ENCODE measurements at places on chromosomes 1 and 21. TPM values are rescaled to one million over a fixed set of nuclear protein-coding genes. Genes with fewer than 3 reads are reported as not detected.

DNA sequence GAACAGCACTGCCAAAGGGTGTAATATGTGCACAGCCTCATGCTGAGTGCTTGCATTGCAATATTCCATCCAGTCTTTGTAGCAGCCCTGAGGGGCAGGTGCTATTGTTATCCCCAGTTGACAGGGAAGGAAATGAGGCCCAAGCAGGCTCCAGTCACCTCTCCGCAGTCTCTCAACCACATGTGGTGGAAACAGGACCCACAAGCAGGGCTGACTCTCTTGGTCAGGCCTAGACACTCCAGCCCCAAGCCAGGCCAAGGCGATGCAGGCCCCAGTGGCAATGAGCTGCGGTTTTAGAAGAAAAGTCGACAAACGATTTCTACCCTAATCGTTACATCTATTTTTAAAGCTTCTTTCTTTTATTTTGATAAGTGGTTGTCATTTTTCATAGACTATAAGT is 52.6 kb upstream of the GADD45A start:
- no peaks in the 10 kb centered on the region for H3K36me3 ChIP-seq
- DNase-seq, result no peak
- H3K4me3 ChIP-seq, result no peak overlapping the region
- no peaks in the 10 kb centered on the region for H3K4me1 ChIP-seq

DNA sequence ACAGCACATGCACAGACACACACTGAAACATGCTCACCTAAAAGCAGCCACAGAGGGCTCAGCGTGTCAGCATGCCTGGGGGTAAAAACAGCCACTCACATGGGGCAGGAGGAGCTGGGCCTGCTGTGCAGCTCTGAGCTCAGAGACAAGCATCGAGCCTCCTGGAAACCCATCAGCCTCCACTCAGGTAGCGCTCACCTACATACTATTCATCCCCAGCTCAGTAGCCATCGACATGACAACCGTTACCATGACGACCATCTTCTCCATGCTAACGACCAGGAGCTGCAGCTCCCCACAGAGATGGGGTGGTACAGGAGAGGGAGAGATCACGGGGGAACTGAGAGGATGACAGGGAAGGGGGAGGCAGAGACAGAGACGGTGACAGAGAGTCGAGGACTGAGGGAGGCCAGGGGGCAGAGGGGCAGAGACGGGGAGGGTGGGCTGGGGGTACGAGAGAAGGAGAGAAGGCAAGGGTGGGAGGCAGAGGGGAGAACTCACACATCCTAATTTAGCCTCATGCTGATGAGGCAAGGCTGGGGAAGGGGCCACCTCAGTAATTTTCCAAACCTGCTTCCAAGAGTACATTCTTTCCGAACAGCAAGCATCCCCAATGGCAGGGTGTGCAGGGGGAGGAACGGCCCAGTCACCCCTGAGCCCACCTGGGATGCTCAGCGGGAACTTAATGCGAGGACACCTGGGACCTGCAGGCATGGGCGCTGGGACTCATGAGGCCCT is 28.4 kb downstream of the SDC3 start:
- no peaks in the 10 kb centered on the region for H3K27me3 ChIP-seq
- no peak for DNase-seq
- H3K4me3 ChIP-seq, result no peak overlapping the region
- H3K36me3 ChIP-seq, result no peaks in the 10 kb centered on the region

- DNase-seq, result no peak
- H3K4me3 ChIP-seq, result peak overlapping the region; percentile 81
- peaks cover 19% of the 10 kb centered on the region for H3K4me1 ChIP-seq
- H3K27ac ChIP-seq, result peak overlapping the region; percentile 9
Measured at GRCh38 chr1:63366908-63367214, 566 bp upstream of the ALG6 start.

The OR2L13 gene
- total RNA-seq, result not detected

DNA sequence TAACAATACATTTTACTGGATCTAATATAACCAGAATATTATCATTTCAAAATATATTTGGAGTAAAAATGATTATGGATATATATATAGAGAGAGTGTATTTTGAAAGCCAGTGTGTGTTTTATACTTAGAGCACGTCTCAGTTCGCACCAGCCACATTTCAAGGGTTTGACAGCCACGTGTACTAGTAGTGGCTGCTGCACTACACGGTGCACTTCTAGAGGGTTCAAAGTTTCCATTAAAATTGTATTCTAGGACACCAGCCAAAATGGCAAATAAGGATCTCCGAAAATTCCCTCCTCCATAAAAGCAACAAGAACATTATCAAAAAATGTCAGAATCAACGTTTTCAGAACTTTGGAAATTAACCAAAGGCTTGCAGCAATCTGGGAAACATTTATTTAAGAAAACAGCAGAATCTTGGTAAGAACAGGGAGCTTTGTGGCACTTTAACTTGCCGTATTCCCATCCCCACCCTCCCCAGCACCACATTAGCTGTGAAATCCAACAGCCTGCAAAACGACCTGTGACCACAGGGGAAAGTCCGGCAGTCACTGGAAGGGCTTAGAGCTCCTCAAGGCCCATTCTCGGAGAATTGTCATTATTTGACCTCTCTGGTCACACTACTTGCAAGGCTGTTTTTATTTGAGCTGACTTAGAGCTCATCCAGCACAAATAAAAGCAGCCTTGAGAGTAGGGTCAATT is 33.5 kb upstream of the MRPS6 start:
- no peak overlapping the region for H3K4me3 ChIP-seq
- H3K27ac ChIP-seq, result no peak overlapping the region
- H3K4me1 ChIP-seq, result peaks cover 7% of the 10 kb centered on the region
- peaks cover 12% of the 10 kb centered on the region for H3K27me3 ChIP-seq
- no peaks in the 10 kb centered on the region for H3K36me3 ChIP-seq
- DNase-seq, result no peak

The HES3 gene
- total RNA-seq, result 25.2 TPM

GRCh38 chr1:95230256-95230655 is 3.8 kb upstream of the RWDD3 start:
- H3K36me3 ChIP-seq, result no peaks in the 10 kb centered on the region
- H3K4me3 ChIP-seq, result no peak overlapping the region
- no peak overlapping the region for H3K27ac ChIP-seq
- peaks cover 2% of the 10 kb centered on the region for H3K27me3 ChIP-seq
- peaks cover 23% of the 10 kb centered on the region for H3K4me1 ChIP-seq
- no peak for DNase-seq

The TEDDM1 gene
- total RNA-seq, result not detected

The ASCL5 gene
- total RNA-seq, result not detected

- no peaks in the 10 kb centered on the region for H3K4me1 ChIP-seq
- no peaks in the 10 kb centered on the region for H3K36me3 ChIP-seq
- no peak overlapping the region for H3K4me3 ChIP-seq
Measured at GRCh38 chr1:104699433-104699832, 949.7 kb downstream of the AMY1C start.

The PSEN2 gene
- 20.4 TPM for total RNA-seq

GRCh38 chr1:89260566-89261255 is 11.9 kb downstream of the GBP5 start:
- no peaks in the 10 kb centered on the region for H3K4me1 ChIP-seq
- H3K36me3 ChIP-seq, result no peaks in the 10 kb centered on the region

The ANKRD34A gene
- 1.2 TPM for total RNA-seq

The GIPC2 gene
- total RNA-seq, result not detected

DNA sequence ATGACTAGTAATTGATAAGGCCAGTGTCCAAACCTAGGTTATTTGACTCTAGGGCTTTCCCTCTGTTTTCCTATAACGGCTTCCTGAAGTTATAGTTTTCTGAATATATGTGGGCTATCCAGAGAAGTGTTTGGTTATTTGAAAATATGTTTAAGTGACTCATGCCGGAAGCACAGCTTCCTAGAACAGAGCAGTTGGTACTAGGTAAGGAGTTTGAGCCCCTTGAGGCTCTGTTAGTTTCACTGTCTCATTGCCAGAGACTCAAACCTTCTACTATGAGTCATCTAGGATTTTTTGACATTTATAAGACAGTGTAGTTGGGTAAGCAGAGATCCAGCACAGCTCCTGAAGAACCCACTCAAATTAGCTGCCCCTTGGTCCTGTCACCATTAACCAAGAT is 27.1 kb upstream of the LEPR start:
- H3K36me3 ChIP-seq, result no peaks in the 10 kb centered on the region
- H3K4me1 ChIP-seq, result no peaks in the 10 kb centered on the region
- H3K4me3 ChIP-seq, result no peak overlapping the region
- H3K27me3 ChIP-seq, result no peaks in the 10 kb centered on the region
- no peak for DNase-seq

DNA sequence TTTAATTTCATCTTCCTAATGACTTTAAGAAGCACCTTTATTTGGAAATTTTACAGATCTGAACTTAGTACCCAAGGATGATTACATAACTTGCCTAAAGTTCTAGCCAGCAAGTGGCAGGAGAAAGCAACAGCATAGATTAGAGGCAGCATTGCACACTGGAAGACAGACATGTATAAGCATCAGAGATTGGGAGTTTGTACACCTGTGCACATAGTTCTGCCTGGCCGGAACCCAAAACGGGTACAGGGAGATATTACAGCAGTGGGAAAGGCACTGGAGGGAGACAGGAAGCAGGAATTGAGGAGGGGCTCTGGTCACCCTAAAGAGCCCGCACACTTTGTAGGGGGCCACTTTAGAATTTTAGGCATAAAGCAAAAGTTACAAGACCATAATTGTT is 19.3 kb downstream of the GBP6 start:
- H3K4me3 ChIP-seq, result no peak overlapping the region
- H3K36me3 ChIP-seq, result no peaks in the 10 kb centered on the region
- H3K4me1 ChIP-seq, result no peaks in the 10 kb centered on the region

DNA sequence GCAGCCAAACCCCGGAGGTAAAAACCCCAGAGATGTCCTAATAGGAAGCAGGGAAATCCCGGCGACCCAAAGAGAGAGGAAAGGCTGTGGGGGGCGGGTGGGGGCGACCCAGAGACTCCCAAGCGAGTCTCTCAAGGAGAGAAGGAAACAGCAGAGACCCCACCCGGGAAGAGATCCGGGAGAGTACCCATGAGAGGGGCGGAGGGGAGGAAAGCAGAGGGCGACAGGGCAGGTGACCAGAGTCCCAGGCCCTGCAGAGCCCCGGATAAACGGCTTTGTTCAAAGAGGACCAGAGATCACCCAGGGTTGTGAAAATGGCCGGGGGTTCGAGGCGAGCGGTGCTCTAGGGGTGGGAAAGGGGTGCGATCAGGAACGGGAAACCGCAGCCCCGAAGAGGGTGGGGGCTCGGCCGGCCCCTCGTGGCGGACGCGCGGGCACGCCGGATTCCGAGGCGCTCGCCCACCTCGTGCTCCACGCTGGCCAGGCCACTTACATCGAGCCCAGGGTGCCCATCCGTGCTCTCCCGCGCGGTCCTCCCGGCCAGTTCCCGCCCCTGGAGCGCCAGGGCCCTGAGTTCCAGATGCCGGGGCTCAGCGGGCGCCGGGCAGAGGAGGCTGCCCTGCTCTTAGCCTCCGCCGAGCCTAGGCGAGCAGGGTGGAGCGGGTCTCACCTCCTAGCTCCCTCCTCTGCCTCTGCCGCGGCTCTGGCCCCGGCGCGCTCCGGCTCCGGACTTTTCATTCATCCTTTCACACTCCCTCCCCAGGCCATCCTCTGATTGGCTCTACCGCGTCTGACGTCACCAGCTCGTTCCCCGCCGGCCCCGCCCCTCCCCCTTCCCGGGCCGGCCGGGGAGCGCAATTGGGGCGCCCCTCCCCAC is 52.3 kb downstream of the RHBG start:
- peaks cover 99% of the 10 kb centered on the region for H3K27me3 ChIP-seq
- peak; percentile 55 for DNase-seq
- H3K4me1 ChIP-seq, result peaks cover 4% of the 10 kb centered on the region

The CYP4Z1 gene
- not detected for total RNA-seq

DNA sequence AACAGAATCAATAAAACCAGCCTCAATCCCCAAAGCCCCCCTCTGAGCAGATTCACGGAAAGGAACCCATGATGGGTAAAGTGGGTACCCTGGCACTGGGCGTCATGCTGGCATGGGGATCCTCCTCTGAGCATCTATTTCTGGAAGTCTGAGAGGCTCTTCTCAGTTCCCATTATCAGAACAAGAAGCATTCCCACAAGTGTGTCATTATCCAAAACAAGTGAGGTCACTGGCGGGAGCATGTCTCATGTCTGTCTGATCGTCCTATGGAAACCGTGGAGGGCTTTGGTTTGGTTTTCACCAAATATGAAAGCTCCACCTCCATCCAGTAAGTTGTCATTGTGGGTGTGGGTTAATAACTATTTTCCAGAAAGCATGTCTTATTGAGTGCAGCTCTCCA is 70.7 kb downstream of the PGM1 start:
- H3K4me1 ChIP-seq, result no peaks in the 10 kb centered on the region
- DNase-seq, result no peak
- no peak overlapping the region for H3K4me3 ChIP-seq
- no peak overlapping the region for H3K27ac ChIP-seq
- H3K27me3 ChIP-seq, result no peaks in the 10 kb centered on the region

- H3K4me3 ChIP-seq, result peak overlapping the region; percentile 9
- H3K4me1 ChIP-seq, result peaks cover 62% of the 10 kb centered on the region
- H3K27ac ChIP-seq, result no peak overlapping the region
Measured at GRCh38 chr1:93814059-93814794, 64.8 kb downstream of the DNTTIP2 start.

DNA sequence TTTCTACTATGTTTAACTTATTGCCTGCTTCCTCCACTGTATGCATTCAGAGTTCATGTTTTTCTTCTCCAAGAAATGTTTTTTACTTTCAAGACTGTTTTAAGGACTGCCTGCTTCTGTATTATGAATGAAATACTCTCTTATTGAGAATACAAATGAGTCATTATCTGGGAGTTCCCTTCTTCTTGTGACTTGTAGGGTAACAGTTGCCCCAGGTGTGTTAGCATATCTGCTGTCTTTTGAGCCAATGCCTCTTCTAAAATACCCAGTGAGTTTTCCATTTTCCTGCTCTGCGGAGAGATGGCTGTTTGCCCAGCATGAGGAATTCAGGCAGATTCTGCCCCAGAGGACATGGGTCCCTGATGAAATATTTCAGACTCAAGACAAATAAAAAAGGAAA is 34.1 kb upstream of the ST6GALNAC5 start:
- no peaks in the 10 kb centered on the region for H3K27me3 ChIP-seq
- DNase-seq, result no peak
- no peak overlapping the region for H3K4me3 ChIP-seq
- no peaks in the 10 kb centered on the region for H3K36me3 ChIP-seq

DNA sequence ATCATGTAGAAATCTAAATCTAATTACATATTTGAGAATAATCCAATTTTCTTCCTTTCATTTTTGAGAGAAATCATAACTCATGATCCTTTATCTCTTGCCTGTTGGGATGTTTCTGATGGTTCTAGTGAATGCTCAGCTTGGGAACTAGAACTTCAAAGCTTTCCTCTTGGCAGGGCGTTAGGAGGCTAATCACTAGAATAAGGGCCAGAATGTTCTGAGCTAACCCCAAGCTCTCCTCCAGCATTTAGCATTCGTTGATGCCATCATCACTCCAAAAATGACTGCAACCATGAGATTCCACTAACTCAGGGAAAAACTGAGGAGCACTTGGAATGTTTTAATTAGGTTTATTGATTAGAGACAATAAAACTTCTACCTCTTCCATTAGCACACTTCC is 93.9 kb upstream of the DPT start:
- no peak overlapping the region for H3K27ac ChIP-seq
- no peaks in the 10 kb centered on the region for H3K27me3 ChIP-seq
- H3K4me1 ChIP-seq, result no peaks in the 10 kb centered on the region
